ENCODE measurements at places on chromosomes 5 and 9. TPM values are rescaled to one million over a fixed set of nuclear protein-coding genes. Genes with fewer than 3 reads are reported as not detected.

GRCh38 chr5:147507480-147508126 lies 2.3 kb downstream of the DPYSL3 start:
- no peak for DNase-seq

GRCh38 chr5:103428411-103428871 lies 134.1 kb downstream of the NUDT12 start:
- no peak for DNase-seq

- no peak for DNase-seq
These were observed 37.6 kb downstream of the BDP1 start for GRCh38 chr5:71492817-71493615.

GRCh38 chr5:168689260-168689659 lies 110.1 kb upstream of the PANK3 start:
- DNase-seq = no peak

MRPL22 gene
- 63.6 TPM for total RNA-seq

PTGR1 gene
- 45.7 TPM for total RNA-seq

CFAP77 gene
- total RNA-seq = 3.7 TPM

C9orf153 gene
- total RNA-seq = 0.36 TPM

OR13F1 gene
- total RNA-seq = not detected

Data from endothelial cell (in vitro differentiated cells).